NCI-H526 treated with DMSO at 0.1 percent for 48 hours (cell line): ENCODE measurements at places on chromosomes 12 and 14.
A peak's percentile ranks its signal among the peaks of the same experiment; 100 is the strongest.

DNA sequence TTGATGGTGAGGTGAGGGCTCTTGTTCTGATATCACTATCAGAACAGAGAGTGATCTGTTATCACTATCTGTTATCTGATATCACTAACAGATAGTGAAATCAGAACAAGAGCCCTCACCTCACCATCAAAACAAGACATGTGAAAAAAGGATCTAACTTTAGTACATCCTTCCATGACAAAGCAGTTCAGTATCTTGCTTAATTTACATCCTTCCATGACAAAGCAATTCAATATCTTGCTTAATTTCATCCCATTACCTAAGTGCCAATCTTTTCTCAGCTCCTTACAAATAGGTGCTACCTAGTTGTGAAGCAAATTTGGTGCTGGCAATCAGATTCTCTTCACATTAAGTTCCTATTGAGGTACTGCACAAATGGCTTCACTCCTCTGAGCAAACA is 1865.6 kb upstream of the FLRT2 start:
- DNase-seq: no peak

GRCh38 chr14:80678436-80678835 is 263.1 kb downstream of the CEP128 start:
- no peak for DNase-seq

- peak; percentile 60 for DNase-seq
Measured at GRCh38 chr14:39175445-39176262, 600 bp downstream of the PNN start.

GRCh38 chr12:115500872-115501271 is 776.6 kb downstream of the MED13L start:
- DNase-seq: no peak

GRCh38 chr14:80638620-80639515 is 302.7 kb downstream of the CEP128 start:
- DNase-seq: no peak
